ENCODE measurements at places on chromosomes 3 and 15.

GRCh38 chr3:149009732-149010131 lies 18.4 kb downstream of the GYG1 start:
- DNase-seq, result no peak

DNA sequence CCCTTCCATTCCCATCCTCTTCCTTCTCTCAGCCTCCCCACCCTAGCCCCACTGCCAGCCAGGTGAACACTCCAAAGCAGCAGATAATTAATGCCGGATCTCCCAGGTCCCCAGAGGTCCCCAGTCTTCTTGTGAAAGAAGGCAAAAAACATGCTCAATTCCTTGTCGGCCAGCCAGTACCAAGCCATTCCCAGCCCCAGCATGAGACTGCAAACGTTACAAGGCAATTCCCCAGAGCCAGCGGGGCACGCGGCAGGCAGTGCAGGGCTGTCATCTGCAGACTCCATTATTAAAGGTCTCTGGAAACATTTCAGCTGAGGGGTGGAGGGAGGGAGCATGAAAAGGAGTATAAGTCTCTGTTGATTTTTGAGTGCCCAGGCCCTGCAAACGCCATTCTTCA lies 117.8 kb downstream of the XXYLT1 start:
- DNase-seq, result no peak

DNA sequence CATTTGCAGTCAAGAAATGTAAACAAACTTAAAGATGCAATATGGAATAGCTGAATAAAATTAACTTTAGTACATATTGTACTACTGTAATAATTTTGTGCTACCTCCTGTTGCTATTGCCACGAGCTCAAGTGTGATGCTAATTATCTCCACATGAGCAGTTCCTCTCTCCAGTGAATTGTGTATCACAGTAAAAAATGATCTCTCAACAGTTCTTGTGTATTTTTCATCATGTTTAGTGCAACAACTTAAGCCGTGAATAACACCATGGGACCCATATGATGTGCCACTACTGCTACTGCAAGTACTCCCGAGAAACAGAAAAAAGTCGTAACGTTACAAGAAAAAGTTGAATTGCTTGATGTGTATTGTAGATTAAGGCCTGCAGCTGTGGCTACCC lies 12.4 kb downstream of the RIOX2 start:
- no peak for DNase-seq

- no peak for DNase-seq
Observed at GRCh38 chr3:190716961-190717360, 145.5 kb downstream of the GMNC start.

GRCh38 chr3:150739877-150740645 lies 22.9 kb downstream of the SIAH2 start:
- no peak for DNase-seq
